ENCODE measurements at places on chromosomes 13 and 19.
A peak's percentile ranks its signal among the peaks of the same experiment; 100 is the strongest.

DNA sequence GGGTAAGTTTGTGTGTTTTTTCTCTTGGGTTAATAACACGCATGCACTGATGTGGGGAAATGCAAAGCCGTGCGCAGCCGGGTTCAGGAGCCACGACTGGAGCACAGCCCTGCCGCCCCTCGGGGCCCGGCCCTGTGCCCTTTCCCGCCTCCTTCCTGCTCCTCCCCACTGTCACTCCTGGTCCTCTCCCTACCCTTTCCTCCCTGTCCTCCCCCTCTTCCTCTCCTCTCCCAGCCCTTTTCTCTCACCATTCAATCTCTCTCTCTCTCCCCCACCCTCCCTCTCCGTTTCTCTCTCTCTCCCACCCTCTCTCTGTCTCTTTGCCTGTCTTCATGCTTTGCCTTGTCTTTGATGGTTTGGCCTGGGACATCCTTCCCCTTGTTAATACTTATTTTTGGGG, 27.2 kb downstream of the PLEKHJ1 start:
- no peak for DNase-seq

DNA sequence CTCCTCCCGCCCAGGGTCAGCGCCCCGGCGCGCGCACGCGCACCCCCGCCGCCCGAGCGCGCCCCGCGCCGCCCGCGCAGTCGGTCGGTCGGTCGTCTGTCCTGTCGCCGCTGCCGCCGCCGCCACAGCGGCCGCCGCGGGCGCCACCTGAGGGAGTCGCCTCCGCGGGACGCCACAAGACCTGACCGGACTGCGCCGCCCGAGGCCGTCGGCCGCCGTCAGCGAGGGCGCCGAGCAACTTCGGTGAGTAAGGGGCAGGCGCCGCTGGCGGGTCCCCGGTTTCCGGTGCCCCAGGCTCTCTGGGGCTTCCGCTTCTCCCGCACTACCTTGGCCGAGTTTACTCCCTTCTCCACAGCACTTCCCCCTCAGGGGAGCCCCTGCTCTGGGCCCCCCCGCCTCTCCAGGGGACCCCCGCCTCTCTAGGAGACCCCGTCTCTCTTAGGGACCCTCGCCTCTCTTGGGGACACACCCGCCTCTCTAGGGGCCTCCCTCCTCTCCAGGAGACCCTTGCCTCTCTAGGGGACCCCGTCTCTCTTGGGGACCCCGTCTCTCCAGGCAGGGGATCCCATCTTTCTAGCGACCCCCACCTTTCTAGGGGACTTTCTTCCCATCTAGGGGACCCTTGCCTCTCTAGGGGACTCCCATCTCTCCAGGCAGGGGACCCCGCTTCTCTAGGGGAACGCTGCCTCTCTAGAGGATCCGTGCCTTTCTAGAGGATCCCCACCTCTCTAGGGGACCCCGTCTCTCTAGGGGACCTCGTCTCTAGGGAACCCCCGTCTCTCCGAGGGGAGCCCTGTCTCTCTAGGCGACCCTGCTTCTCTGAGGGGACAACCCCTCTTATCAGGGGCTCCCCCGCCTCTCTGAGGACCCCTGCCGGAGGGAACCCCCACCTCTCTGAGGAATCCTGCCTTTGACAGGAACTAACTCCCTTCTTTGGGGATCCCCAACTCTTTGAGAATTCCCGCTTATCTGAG, 19.3 kb upstream of the GATAD2A start:
- peak; percentile 36 for DNase-seq

GRCh38 chr13:27296496-27296895, 25.9 kb downstream of the RASL11A start:
- no peak for DNase-seq

GRCh38 chr13:76383676-76384461, 502.3 kb downstream of the KCTD12 start:
- DNase-seq = no peak

- DNase-seq = no peak
Measured at GRCh38 chr13:113383089-113383488, 19.2 kb upstream of the GRTP1 start.

- DNase-seq = peak; percentile 30
Measured at GRCh38 chr13:23695711-23696464, 125.7 kb downstream of the TNFRSF19 start.

DNA sequence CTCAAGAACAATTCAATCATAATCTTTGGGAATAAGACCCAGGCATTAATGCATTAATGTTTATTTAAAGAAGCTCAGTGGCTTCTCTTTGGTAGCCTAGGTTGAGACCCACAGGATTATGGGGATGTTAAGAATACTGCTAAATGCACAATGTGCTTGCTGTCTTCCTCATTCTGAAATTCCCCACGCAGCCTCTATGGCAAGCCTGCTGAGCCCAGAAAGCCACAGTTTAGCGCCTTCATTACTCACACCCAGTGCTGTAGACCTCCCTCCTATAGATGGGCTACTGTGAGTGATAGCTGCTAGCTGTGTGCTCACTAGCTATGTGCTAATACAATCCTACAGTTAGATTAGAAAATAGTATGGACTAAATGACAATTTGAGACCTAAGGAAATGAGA, 90.6 kb downstream of the TNFSF13B start:
- no peak for DNase-seq

DNA sequence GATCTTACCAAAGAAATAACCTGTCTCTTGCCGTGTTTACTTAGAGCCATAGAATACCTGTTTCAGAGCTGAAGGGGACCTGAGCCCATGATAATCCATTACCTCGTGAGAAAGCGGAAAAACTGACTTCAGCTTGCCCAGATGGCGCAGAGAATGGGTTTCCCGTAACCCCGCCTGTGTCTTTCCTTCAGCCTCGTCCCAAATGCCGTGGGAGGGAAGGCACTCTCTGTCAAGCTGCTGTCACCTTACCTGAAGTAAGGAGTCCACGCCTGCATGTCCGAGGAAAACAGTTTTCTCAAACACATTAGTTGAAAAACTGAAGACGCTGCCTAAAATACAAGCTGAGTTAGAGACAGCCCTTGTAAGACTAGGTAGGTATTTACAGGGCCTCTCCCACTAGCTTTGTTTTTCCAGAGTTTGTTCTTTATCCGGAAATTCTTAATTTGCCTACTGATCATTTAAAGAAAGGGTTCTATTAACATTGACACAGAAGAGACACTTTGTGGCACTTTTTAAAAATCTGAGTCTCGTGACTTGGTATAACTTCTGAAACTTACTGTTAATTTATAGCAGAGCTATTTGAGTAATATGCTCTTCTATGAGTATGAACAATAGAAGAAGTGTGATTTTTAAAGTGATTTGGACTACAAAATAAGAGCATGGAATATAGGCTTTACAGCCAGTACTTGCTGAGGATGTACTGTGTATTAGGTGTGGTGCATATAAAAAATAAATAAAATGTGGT, 1.3 kb upstream of the INTS6 start:
- no peak for DNase-seq

DNA sequence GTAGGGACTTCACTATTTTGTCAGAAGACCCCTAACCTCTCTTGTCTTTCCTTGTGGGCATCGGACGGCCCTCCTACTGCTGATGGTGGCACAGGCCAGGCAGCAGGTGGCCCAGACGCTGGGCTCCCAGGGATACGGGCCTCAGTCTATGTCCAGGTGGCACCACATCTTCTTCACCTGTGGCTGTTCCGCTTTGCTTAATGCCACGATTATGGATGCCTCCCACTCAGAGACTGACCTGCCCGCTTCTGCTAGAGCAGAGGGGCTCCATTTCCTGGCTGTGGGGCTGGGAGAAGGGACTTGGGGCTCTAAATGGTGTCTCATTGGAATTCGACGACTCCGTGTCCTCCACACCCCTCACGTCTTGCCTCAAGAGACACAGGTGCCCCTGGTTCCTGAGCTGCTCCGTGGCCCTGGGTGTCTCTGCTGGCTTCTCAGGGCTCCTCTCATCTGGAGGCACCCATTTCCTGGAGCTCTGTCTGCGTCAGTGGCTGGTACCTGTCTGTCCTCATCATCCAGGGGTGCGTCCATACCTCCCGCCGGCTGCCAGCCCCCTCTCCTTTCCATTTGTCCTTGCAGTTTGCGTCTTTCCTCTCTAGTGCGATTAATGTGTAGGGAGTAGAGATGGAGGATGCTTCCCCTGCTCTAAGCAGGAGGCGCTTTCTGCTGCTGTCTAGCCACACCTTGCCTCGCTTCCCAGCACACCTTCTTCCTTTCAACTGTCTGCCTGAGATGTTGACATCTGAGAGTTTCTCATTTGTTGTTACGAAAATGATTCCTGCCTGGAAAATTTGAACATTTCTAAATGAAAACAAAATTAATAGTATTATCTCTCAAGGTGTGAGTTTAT, 63.4 kb downstream of the TEX29 start:
- no peak for DNase-seq

- no peak for DNase-seq
Measured at GRCh38 chr13:36549755-36550154, 117.5 kb downstream of the CCNA1 start.

DNA sequence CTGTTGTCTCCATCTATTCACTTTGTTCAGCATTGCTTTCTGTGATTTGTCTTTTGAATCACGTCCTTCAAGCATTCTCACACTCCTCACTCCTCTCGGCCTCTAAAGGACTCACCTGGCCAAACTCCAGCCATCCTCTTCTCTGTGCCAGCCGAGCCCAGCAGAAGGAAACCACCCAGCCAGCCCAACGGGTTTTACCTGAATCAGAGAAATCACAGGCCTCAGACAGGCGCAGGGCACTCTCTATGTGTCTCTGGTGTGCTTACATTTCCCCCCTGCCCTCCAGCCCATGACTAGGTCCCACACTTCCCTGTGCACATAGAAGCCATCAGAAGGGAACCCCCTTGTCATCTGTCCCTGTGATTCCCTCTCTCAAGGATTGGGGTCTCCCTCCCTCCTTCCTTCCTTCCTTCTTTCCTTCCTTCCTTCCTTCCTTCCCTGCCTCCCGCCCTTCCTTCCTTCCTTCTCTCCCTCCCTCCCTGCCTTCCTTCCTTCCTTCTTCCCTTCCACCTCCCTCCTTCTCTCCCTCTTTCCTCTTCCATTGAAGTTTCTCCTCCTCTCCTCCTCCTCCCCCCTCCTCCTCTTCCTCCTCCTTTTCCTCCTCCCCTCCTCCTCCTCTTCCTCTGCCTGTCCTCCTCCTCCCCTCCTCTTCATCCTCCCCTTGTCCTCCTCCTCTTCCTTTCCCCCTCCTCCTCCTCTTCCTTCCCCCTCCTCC, 8.8 kb upstream of the ZNF541 start:
- DNase-seq = no peak

DNA sequence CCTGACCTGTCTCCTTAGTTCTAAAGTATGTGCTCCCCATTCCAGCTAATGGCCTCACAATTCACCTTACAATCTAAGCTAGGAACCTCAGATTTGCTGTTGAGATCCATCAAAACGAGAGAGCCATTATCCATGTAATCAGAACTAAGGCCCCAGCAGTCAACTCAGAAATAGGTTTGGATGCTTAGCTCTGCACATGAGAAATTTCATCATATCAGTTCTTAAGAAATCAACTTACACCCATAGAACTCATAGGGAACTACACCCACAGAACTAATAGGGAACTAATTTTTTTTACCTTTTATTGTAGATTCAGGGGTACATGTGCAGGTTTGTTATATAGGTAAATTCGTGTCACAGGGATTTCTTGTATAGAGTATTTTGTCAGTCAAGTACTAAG, 28.7 kb downstream of the CYSLTR2 start:
- no peak for DNase-seq

- no peak for DNase-seq
Measured at GRCh38 chr19:7783991-7784423, 21.0 kb downstream of the CLEC4M start.

DNA sequence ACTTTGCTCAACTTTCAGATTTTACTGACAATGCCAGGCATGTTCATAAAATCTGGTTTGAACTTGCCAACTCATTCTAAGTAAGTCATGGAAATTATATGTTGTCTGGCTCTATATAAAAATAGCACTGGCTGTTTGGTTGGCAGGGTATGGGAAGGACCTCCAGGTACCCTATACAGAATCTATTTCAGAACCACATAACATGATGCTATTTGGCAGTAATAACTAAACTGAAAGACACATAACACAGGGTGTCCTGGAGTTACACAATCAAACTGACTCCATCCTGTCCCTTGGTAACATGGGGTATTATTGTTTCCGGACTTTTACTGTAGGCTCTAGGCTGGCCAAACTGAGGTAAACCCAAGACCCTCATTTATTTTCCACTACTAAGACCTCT, 248.8 kb downstream of the RGCC start:
- no peak for DNase-seq

DNA sequence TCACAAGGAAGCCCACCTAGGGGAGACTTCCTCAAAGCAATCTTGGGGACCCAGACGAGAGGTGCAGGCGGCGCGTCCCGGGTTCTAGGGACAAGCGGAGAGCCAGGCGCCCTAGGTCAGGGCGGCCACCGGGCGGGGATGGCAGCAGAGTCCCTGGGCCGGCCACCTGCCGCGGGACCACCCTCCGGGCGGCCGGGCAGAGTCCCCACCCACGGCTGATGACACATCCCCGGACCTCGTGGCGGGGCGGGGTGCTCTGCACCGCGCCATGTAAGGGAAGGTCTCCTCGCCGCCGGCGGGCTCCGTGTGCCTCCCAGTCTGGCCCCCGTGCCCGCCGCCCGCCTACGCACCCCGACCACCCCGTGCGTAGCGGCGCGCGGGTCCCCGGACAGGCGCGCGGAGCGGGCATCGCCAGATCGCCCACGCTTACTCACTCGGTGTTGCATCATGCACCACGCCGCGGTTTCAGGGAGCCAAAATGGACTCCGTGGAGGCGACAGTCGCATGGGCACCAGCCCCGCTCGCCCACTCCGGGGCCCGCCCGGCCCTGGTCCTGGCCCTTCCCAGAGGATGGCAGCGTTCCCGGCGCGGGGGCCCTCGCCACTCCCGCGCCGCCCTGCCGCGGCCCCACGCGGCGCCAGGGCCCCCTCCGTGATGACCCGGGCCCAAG, 643 bp downstream of the SLC7A1 start:
- DNase-seq = peak; percentile 21

DNA sequence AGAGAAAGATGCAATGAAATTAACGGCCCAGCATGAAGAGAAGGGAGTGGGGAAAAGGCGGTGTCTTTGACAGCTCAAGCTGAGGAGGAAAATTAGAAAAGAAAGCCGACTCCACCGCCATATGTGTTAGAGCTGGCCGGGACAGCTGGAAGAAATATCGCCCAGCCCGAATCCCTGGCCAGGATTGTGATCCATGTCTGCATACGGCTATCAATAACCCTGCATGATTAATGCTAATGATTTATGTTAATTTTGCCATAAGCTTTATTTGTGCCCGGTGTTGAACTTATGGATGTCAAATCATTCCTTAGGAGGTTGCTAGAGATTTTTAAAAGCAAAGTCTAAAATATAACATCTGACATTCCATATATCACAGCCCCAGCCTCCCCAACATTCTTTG, 263.4 kb upstream of the ZNF507 start:
- DNase-seq = no peak

DNA sequence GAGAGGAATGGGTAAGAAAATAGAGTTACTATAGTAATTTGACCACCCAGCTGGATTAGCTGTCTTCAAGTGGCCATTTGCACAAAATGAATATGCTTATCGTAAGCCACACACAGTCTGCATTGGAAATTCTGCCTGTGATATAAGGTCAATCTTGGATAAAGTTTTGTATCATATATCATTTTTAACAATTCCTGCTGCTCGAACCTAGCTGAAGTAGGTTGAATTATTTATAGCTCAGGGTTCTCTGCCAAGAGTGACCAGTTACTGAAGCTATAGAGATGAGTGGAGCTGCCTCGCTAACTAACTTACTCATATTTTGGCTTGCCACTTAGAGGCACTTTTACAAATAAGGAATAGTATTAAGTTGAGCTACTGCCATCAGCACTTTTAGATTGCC, 220.9 kb downstream of the RGCC start:
- DNase-seq = no peak

- DNase-seq = no peak
Measured at GRCh38 chr19:54462047-54462654, 1.4 kb downstream of the LENG9 start.

- no peak for DNase-seq
Measured at GRCh38 chr19:33868076-33868735, 71.5 kb downstream of the KCTD15 start.

GRCh38 chr19:18401580-18402112, 4.2 kb upstream of the LRRC25 start:
- no peak for DNase-seq
